ENCODE measurements at places on chromosomes 3 and 15. TPM values are rescaled to one million over a fixed set of nuclear protein-coding genes. Genes with fewer than 3 reads are reported as not detected.
A peak's percentile ranks its signal among the peaks of the same experiment; 100 is the strongest.

The EPHA6 gene
- total RNA-seq = not detected

The DNAH12 gene
- total RNA-seq = not detected

The MRPL3 gene
- 175 TPM for total RNA-seq

The ZBED2 gene
- 596 TPM for total RNA-seq

The CILP gene
- 0.02 TPM for total RNA-seq

DNA sequence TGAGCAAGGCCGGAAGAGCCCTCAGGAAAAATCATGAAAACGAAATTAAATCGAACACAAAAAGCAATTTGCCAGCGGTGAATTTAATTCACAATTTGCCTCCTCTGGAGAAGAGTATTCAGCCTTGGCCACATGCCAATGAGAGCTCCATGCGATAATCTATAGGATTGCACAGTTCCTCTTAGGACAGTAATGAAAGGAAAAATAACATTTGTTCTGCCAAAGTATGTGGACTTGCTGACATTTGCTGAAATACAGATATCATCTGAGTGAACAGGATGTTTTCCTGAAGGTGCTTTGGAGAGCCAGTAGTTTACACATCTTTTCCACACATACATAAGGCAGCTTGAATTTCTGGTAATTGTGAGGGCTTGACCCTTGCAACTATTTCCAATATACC, 188.6 kb upstream of the PDZRN3 start:
- no peaks in the 10 kb centered on the region for H3K4me1 ChIP-seq
- DNase-seq = no peak
- no peaks in the 10 kb centered on the region for H3K36me3 ChIP-seq
- H3K27ac ChIP-seq = no peak overlapping the region
- H3K27me3 ChIP-seq = no peaks in the 10 kb centered on the region

DNA sequence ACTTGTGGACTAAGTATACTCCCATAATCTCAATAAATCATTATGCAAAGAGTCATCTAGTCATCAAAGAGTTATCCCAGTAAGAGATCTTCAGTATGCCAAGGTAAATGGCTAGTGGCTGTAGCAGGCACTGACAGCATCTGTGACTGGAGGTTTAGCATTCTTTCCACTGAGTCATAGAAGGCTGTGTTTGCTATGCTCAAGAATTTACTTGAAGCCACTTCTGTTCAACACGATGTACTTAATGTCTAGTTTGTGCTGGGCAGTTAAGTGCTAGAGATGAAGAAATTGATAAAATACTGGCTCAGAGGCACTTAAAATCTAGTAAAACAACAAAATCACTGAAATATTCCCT, 13.0 kb downstream of the ZBED2 start:
- H3K4me1 ChIP-seq = peaks cover 77% of the 10 kb centered on the region
- peaks cover 83% of the 10 kb centered on the region for H3K36me3 ChIP-seq
- no peak for DNase-seq
- H3K27ac ChIP-seq = peak overlapping the region; percentile 86
- H3K27me3 ChIP-seq = no peaks in the 10 kb centered on the region
- H3K4me3 ChIP-seq = peak overlapping the region; percentile 15

GRCh38 chr3:136378011-136378410, 127.9 kb downstream of the PCCB start:
- no peak for DNase-seq
- no peaks in the 10 kb centered on the region for H3K4me1 ChIP-seq
- H3K4me3 ChIP-seq = no peak overlapping the region
- peaks cover 18% of the 10 kb centered on the region for H3K36me3 ChIP-seq
